Fibroblast of upper back skin (primary cell): ENCODE measurements at places on chromosomes 7 and 10.

DNA sequence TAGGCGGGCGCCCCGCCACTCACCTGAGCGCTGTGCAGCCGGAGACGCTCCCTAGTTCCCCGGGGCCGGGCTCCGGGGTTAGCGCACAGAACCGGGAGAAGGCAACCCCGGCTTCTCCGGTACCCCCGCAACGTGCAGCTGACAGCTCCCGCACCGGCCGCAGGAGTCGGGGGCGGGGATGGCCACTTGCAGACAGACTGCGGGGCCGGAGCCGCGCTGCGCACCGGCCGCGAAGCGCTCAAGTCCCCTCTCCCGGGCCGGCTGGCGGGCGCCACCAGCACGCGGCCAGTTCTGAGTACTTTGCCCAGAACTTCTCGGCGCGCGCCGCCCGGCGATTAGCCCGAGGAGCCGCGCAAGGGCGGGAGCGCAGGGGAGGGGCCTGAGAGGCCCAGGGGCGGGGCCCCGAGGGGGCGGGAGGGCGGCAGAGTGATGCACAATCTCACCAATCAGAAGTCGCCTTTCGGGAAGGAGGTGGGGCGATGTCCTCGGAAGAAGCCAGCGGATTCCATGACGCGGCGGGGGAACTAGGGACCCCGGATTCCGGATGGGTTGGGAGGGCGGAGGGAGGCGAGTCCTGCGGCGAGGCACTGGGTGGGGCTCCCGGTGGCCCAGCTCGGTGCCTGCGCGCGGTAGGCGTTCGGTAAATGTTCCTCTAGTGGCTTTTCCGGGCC lies at the start of gene OSBPL3:
Gene OSBPL3 (minus strand): TSS at position 316 of the 671 bp plus-strand sequence. CDS start 87,706 bp downstream, outside the sequence.
- peak; percentile 96 for DNase-seq

DNA sequence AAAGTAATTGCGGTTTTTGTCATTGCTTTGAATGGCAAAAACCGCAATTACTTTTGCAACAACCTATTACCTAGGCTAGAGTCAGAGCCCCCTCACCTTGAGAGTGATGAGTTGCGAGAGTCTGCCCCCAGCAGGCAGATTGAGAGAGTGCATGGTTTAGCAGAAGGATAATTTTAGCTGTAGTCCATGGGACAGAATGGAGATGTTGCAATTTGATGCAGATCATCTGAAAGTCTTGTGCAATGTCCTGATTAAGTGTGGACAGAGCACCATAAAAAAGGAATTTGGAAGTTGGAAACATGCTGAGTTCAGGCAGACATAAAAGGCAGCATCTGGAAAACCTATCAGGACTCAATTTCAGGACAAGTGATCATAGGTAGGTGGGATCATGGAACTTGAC lies 48.7 kb downstream of the GPR141 start:
- DNase-seq = no peak

DNA sequence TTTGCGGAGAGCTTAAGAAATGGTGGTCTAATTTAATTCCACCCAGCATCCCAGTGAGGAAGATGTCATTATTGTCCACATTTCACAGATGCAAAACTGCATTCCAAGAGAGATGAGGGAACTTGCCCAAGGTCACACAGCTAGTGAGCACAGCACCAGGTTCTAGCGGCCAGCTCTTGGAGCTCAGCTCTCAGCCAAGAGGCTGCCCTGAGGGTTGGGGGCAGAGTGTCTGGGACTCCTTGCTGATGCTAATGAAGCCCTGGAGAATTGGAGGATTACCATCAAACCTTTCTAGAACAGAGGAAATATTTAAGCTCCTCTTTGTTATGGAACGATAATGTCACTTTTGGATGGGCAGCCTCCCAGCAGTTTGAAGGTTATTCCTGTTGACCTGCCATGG lies 48.0 kb downstream of the PLPP4 start:
- DNase-seq = peak; percentile 23

GRCh38 chr7:149868623-149869290 lies 5.0 kb upstream of the ATP6V0E2 start:
- no peak for DNase-seq

DNA sequence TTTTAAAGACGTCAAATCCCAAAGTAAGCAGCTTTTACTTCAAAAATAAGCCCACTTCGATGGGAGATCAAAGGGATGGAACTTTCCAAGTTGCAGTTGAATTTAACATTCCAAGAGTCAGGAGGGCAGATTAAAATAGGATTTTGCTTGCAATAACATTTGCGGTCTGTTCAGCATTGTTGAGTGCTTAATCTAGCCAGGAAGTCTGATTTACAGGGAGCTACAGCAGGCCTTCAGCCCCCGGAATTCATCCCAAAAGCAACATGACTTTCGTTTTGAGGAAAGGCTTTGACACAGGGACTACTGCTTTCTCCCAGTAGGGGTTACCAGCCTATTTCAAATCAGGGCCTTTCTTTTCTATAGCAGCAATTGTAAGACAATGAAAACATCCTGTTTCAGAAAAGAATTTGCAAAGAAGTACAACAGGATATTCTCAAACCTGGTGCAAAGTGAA lies 279.6 kb upstream of the PITRM1 start:
- peak; percentile 99 for DNase-seq

- peak; percentile 66 for DNase-seq
These were observed 1.4 kb upstream of the AKR1B15 start for GRCh38 chr7:134547397-134548054.

DNA sequence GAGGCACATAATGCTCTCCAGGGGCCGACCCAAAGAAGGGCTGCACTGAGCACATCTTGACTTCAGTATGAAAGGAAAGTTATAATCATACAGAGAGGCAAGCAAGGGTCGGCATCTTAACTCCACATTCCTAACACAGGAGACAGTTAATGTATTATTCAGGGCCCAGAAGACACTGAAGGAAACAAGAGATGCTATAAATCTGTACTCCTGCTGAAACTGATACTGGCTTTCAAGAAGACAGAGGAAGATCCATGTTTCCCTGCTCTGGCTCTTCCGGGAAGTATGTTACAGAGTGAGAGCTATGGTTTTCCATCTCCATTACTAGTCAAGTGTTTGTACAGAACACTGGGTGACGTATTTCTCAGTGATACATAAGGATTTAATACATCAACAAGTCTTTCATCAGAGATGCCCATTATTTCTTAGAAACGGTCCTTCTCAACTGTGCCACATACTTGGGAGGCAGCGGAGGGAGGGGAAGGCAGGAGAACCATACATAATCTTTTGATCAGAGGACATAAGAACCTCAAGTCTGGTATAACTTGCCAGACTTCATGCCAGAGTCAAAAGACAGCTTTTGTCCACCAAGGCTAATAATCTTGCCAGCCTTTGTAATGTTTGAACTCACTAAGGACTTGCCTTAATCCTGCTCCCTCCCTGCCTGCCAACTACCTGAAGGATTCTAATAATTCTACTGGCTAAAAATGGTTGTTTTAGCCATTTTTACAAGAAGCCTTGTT lies 58.1 kb downstream of the ENO4 start:
- no peak for DNase-seq

- no peak for DNase-seq
These were observed 148.1 kb upstream of the ZNF92 start for GRCh38 chr7:65225422-65226006.

DNA sequence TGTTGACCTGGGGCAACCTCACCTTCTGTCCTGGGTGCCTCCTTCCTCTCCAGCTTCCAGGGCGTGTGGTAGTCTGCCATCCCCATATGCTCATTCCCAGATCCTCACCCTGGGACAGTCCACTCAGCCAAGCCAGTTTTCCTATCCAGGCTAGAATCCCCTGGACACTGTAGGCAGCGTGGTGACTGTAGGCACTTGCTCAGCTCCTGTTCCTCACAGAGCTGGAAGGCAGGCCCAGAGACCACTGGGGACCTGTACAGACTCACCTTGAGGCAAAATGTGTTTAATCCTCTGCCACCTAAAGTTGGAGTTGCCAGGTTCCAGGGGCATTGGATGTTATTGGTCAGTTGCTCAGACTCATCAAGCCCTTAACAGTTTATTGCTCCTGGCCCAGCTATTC lies 2.4 kb upstream of the GRID1 start:
- DNase-seq = no peak

GRCh38 chr10:88477343-88478085 lies 105.6 kb downstream of the RNLS start:
- DNase-seq = peak; percentile 24

- DNase-seq = no peak
These were observed 422.0 kb downstream of the PLXNA4 start for GRCh38 chr7:132154248-132154647.

- no peak for DNase-seq
These were observed 166.2 kb downstream of the SNX10 start for GRCh38 chr7:26457696-26458327.

DNA sequence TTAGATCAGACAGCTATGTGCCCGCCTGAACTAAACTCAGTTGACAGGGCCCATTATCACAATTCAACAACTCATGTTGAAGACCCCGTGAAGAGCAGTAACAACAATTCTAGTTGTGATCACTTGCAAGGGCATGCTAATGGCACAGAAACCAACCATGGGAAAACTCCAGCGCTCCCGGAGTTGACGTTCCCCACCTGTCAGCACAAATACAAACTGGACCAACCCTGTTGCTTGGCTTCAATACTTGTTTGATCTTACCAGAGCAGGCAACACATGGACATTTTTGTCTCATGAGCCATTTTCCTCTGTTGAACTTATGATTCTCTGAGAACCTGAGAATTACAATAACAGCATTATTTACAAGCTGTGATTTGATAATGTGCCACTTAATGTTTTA lies 119.0 kb upstream of the LANCL2 start:
- DNase-seq = no peak

GRCh38 chr10:73897693-73898092 lies 13.2 kb upstream of the PLAU start:
- DNase-seq = no peak

DNA sequence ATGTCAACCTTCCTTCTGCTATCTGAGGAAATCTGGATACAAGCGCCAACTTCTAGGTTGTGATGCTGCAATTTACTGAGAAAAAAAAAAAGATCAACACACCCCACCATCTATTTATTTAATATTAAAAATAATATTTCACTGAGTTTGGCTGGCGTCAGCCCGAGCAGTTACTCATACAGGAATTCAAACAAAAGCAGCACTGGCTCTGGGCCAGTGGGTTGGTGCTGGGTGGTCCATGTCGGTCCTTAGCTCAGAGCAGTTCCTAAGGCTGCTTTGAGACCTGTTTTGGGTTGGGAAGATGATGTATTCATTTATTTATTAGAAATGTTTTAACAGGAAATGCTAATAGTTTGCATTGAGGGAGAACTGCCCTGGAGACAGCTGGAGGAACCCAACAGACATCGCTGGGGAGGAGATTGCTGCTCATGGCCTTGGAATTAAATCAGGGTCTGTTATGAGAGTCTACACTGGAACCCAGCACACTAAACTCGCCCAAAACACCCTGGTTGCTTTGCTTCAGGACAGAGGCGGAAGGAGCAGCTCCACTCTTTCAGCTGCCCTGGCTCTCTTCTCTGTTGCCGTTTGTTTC lies 36.3 kb upstream of the GOT1 start:
- no peak for DNase-seq

- no peak for DNase-seq
These were observed 77.8 kb upstream of the PDCD4 start for GRCh38 chr10:110793886-110794285.

GRCh38 chr10:111084366-111085255 lies 7.8 kb downstream of the ADRA2A start:
- DNase-seq = no peak

DNA sequence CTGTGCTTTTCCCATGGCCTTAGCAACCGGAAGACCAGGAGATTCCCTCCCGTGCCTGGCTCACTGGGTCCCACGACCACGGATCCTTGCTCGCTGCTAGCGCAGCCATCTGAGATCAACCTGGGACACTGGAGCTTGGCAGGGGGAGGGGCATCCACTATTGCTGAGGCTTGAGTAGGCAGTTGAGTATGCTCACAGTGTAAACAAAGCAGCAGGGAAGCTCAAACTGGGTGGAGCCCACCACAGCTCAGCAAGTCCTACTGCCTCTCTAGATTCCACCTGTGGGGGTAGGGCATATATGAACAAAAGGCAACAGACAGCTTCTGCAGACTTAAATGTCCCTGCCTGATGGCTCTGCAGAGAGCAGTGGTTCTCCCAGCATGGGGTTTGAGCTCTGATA lies 697.0 kb downstream of the SORCS1 start:
- no peak for DNase-seq

GRCh38 chr7:84454174-84454959 lies 259.8 kb upstream of the SEMA3A start:
- DNase-seq = no peak

DNA sequence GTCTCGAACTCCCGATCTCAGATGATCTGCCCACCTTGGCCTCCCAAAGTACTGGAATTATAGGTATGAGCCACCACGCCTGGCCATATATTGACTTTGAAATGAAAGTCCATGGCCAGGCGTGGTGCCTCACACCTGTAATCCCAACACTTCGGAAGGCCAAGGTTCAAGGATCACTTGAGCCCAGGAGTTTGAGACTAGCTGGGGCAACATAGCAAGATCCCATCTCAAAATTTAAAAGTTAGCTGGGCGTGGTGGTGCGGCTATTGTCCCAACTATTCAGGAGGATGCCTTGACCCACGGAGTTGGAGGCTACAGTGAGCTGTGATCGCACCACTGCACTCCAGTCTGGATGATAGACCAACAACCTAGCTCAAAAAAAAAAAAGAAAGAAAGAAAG lies 6.0 kb upstream of the CCZ1 start:
- no peak for DNase-seq

- no peak for DNase-seq
These were observed 46.5 kb downstream of the DRGX start for GRCh38 chr10:49349390-49349789.

DNA sequence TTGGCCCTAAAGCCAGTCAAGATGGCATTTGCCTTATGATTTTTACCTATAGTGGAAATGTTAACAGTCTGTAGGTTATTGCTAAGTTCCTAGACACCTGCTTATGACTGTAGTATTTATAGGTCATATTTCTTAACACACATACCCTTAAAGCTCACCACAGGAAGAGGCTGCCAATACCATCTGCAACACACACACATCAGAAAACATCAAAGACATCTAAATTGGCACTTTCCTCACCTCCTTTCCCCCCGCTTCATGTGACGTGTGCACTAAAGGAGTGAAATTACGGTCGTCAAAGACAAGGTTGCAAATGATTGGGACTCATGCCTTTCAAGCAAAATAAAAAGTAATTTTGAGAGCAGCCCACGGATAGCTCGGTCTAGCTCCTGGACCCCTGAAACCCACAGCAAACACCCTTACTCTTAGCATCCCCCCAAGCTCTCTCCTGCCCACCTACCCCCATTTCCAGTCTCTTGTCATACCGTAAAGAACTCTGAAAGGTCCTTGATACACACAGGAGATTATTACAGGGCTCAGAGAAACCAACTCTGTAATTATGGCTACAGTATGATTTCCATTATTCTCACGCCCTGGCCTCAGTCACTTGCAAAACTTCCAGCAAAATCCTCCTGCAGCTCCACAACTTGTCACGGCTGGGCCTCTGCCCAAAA lies 90.5 kb downstream of the PLXNA4 start:
- DNase-seq = no peak

GRCh38 chr7:28855538-28856217 lies 102.5 kb downstream of the TRIL start:
- DNase-seq = peak; percentile 98

GRCh38 chr7:69782917-69783684 lies 184.8 kb downstream of the AUTS2 start:
- peak; percentile 84 for DNase-seq
